ENCODE measurements at places on chromosomes 7 and 10.

GRCh38 chr7:138865843-138866242 is 67.8 kb upstream of the ATP6V0A4 start:
- H3K4me1 ChIP-seq: no peaks in the 10 kb centered on the region
- no peaks in the 10 kb centered on the region for H3K36me3 ChIP-seq
- H3K4me3 ChIP-seq: no peak overlapping the region
- DNase-seq: peak; percentile 54
- no peak overlapping the region for H3K27ac ChIP-seq

DNA sequence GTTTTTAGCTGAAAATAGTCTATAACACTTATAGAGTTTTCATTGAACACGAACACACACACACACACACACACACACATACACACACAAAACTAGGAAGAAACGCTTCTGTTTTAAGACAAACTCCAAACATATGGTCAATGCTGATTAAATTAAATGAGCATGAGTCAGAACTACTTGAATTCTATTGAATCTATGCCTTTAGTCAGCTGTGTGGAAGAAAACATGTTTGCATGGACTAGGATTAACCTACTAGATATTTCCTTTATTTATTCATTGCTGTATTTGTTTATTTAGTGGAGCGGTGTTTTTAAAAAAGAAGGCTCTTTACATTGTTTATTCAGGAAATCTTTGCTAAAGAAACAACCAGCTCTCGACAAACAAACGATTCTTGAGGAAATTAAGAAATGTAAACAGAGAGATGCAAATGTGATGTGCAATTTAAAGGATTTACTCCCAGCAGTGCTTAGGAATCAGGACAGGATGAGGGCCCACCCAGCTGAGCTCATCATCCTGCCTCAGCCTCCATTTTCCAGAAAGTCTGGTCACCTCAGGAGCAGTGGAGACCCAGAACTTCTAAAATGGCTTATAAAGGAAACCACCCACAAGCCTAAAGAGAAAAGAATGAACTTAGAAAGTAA is 83.2 kb downstream of the PDE1C start:
- H3K4me3 ChIP-seq: no peak overlapping the region
- peaks cover 3% of the 10 kb centered on the region for H3K4me1 ChIP-seq
- no peaks in the 10 kb centered on the region for H3K27me3 ChIP-seq
- no peaks in the 10 kb centered on the region for H3K36me3 ChIP-seq

GRCh38 chr10:102585026-102585425 is 59.3 kb upstream of the TRIM8 start:
- peaks cover 13% of the 10 kb centered on the region for H3K4me1 ChIP-seq
- no peaks in the 10 kb centered on the region for H3K36me3 ChIP-seq
- no peak overlapping the region for H3K27ac ChIP-seq
- H3K4me3 ChIP-seq: no peak overlapping the region
- no peak for DNase-seq

DNA sequence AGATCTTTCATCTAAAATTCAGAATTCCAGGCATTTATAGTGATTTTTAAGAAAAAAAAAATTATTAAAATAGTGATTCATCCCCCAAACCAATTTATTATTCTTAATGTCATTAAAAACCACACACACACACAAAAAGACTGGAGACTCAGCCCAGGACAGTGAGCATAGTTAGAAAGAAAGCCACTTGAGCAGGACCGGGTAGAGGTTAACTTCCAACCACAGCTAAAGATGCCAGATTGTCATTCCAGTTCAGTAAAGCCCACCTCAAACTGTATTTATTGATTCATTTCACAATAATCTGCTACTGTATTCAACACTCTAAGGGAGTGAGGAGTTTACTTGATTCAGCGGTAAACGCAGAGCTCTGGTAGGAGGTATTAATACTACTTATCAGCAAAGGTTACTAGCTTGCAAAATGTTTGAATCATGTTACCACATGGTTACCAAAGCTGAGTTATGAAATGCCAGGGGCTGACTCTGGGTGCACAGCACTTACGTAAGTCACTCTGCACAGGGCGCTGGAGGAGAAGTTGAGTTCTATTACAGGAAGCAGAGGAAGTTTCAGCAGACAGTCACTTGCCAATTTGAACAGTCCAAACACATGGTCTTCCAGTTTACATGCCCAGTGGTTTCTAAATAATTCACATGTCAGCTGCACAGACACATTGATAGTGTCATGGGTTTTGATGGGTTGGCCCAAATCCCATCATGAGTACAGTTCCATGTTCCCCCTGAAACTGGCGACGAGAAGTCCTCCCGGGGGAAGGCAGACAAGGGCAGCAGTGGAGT is 64.6 kb downstream of the KLF6 start:
- H3K4me1 ChIP-seq: no peaks in the 10 kb centered on the region
- H3K27me3 ChIP-seq: no peaks in the 10 kb centered on the region
- no peak overlapping the region for H3K4me3 ChIP-seq
- no peak overlapping the region for H3K27ac ChIP-seq

GRCh38 chr7:74287303-74288033 is 1.7 kb upstream of the CLIP2 start:
- H3K4me3 ChIP-seq: no peak overlapping the region
- H3K4me1 ChIP-seq: peaks cover 26% of the 10 kb centered on the region
- no peaks in the 10 kb centered on the region for H3K27me3 ChIP-seq
- DNase-seq: no peak

DNA sequence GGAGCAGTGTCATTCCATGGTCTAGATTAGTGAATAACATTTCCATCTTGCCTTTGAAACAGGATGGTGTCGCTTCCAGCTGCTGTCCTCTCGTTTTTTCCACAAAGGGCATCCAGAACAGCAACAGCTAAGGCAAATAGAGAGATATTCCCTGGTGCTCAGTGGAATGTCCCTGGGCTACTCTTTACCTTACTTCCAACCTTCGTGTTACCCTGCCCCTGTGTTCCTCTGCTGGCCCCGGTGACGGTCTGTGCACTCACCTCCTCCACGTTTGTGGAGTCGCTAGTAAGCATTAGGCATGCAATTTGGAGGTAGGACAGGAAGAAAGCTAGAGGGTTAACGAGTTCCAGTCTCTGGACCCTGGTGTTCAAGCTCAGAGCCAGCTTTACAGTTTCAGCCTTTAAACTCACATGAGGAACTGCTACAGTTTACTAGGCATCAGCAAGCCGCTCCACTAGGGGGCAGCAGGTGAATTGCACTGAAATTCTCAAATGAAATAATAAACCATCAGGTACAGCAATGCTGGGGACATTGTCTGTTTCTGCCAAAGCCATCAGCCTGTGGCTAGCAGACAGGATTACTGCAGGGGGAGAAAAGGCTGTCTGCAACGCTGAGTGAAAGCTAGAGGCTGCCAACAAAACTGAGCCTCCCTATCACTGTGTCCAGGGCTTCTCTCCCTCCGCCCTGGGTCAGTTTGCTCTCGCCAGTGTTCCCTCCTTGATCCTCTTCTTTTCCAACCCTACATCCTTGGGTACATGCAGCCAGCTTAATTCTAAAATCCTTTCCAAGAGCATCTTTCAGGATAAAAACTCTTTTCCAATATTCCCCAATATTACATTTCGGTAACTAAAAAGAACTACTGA is 9.0 kb downstream of the MRPL32 start:
- no peaks in the 10 kb centered on the region for H3K27me3 ChIP-seq
- peak overlapping the region; percentile 82 for H3K27ac ChIP-seq
- H3K36me3 ChIP-seq: peaks cover 13% of the 10 kb centered on the region
- peak; percentile 94 for DNase-seq

GRCh38 chr7:12102527-12102926 is 108.6 kb upstream of the TMEM106B start:
- H3K27me3 ChIP-seq: no peaks in the 10 kb centered on the region
- no peak overlapping the region for H3K4me3 ChIP-seq
- no peaks in the 10 kb centered on the region for H3K4me1 ChIP-seq
- no peaks in the 10 kb centered on the region for H3K36me3 ChIP-seq

DNA sequence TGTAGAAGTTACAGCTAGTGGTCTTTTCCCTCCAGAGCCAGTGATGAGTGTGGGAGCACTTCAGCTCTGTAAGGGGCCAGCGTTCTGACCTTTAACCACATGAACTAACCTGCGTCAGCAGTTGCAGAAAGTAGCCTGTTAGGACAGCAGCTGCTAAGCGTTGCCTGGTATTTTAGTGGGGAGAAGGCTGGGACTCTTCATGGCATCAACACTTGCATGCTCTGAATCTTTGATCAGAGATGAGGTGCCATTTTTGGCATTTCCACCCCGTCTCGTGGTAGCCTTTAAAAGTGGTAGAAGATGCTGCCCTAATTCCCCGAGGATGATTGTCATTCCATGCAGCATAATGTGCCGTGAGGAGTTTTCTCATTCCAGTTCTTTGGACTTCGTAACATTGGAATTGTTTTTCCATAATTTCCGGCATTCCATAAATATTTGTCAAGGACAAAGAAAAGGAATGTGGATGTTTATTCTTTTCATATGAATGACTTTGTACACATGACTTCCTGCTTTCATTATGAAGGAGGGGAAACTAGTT is 92.2 kb downstream of the AVL9 start:
- DNase-seq: no peak
- peaks cover 16% of the 10 kb centered on the region for H3K36me3 ChIP-seq
- H3K4me3 ChIP-seq: no peak overlapping the region
- H3K4me1 ChIP-seq: peaks cover 30% of the 10 kb centered on the region

DNA sequence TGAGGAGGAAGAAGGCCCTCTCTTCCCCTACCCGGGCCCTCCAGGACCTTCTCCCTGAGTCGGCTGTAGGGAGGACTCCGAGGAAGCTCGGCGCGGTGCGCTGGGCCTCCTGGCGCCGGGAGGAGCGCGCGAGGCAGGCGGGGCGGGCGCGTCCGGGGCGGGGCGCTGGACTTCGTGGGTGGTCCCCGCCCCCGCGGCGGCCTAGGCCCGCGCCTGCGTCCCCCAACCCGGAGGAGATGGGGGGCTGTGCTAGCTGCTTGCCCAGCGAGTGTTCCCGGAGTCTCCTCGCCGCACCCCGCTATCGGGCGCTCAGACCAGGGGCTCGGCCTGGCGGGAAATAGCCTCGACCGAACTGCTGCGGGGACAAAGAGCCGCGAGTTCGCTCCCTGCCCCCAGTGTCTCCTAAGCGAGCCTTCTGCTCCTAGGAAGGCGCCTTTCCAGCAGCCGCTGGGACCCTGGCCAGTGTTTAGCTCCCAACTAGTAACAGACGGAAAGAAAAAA is 19.2 kb upstream of the SMO start:
- H3K27ac ChIP-seq: peak overlapping the region; percentile 93
- peak overlapping the region; percentile 68 for H3K4me3 ChIP-seq
- peak; percentile 82 for DNase-seq
- H3K36me3 ChIP-seq: peaks cover 9% of the 10 kb centered on the region
- peaks cover 19% of the 10 kb centered on the region for H3K4me1 ChIP-seq
- H3K27me3 ChIP-seq: no peaks in the 10 kb centered on the region

- DNase-seq: no peak
- H3K27ac ChIP-seq: no peak overlapping the region
- peaks cover 10% of the 10 kb centered on the region for H3K4me1 ChIP-seq
- H3K4me3 ChIP-seq: no peak overlapping the region
- H3K27me3 ChIP-seq: no peaks in the 10 kb centered on the region
- H3K36me3 ChIP-seq: no peaks in the 10 kb centered on the region
Observed at GRCh38 chr10:48252354-48252650, 22.2 kb downstream of the FRMPD2 start.

- no peaks in the 10 kb centered on the region for H3K4me1 ChIP-seq
- H3K4me3 ChIP-seq: no peak overlapping the region
- no peak overlapping the region for H3K27ac ChIP-seq
- no peaks in the 10 kb centered on the region for H3K27me3 ChIP-seq
- no peak for DNase-seq
Observed at GRCh38 chr10:12657489-12657888, 308.1 kb downstream of the CAMK1D start.

GRCh38 chr7:150778738-150779301 is 21.3 kb downstream of the TMEM176B start:
- no peak overlapping the region for H3K27ac ChIP-seq
- H3K4me1 ChIP-seq: no peaks in the 10 kb centered on the region
- H3K27me3 ChIP-seq: no peaks in the 10 kb centered on the region
- DNase-seq: peak; percentile 92
- no peaks in the 10 kb centered on the region for H3K36me3 ChIP-seq

DNA sequence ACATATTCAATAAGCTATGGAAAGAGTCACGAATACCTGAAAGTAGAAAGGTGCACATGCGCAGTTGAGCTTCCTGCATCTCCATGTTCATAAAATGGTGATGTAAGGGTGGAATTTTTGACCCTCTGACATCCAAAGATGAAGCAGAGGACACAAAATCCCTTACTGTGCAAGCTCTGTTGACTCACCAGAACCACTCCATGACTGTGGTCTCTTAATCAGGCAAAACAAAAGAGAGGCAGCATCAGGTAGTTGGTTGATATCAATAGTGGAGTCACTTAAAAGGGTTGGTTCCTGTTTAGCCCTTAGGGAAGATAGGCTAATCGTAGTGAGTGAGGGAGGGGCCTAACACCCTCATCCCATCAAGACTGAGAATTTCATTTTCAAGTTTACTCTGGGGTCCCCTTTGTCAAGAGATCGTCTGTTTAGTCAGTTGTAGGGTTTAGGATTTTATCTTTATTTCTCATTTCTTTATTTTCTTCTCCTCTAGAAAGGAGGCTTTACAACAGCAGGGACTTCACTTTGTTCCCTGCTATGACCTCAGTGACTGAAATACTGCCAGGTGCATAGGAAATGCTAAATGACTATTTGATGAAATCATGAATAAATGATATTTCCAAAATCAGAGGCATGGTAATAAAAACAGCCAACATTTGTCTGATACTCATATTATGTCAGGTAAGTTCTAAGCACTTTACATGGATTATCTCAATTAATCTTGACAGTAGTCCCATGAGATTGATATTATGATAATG is 98.1 kb downstream of the CD36 start:
- no peaks in the 10 kb centered on the region for H3K36me3 ChIP-seq
- H3K27me3 ChIP-seq: no peaks in the 10 kb centered on the region
- DNase-seq: no peak
- H3K27ac ChIP-seq: no peak overlapping the region
- H3K4me3 ChIP-seq: no peak overlapping the region

DNA sequence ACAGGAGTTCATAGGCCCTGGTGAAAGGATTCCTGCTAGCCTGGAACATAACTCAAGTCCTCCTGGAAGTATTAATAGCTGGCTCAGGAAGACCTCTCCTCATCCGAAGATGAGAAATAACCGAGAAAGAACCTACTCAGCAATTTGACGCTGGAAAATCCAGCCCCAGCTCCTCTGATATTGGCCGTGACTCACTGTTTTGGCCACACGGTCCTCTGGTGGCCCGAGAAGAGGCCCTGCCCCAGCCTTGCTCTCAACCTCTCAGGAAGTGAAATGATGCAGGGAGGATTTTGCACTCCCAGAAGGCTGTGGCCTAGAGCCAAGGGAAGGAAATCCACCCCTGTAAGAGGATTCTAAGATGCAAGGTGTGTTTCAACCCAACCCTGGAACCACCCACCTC is 121.6 kb downstream of the MTPAP start:
- no peaks in the 10 kb centered on the region for H3K36me3 ChIP-seq
- H3K27ac ChIP-seq: no peak overlapping the region
- H3K4me1 ChIP-seq: no peaks in the 10 kb centered on the region
- no peak overlapping the region for H3K4me3 ChIP-seq
- H3K27me3 ChIP-seq: no peaks in the 10 kb centered on the region

- H3K36me3 ChIP-seq: no peaks in the 10 kb centered on the region
- no peak overlapping the region for H3K27ac ChIP-seq
- no peaks in the 10 kb centered on the region for H3K27me3 ChIP-seq
- DNase-seq: no peak
- H3K4me3 ChIP-seq: no peak overlapping the region
- H3K4me1 ChIP-seq: peaks cover 6% of the 10 kb centered on the region
Observed at GRCh38 chr10:98374217-98374985, 40.6 kb downstream of the PYROXD2 start.

GRCh38 chr7:92992483-92992882 is 125.3 kb downstream of the SAMD9 start:
- H3K36me3 ChIP-seq: no peaks in the 10 kb centered on the region
- no peaks in the 10 kb centered on the region for H3K27me3 ChIP-seq
- no peak overlapping the region for H3K4me3 ChIP-seq

Measured in GM23338 (cell line).